ENCODE measurements at places on chromosomes 1 and 21.

- DNase-seq, result no peak
These were observed 83.1 kb downstream of the HHIPL2 start for GRCh38 chr1:222464841-222465210.

DNA sequence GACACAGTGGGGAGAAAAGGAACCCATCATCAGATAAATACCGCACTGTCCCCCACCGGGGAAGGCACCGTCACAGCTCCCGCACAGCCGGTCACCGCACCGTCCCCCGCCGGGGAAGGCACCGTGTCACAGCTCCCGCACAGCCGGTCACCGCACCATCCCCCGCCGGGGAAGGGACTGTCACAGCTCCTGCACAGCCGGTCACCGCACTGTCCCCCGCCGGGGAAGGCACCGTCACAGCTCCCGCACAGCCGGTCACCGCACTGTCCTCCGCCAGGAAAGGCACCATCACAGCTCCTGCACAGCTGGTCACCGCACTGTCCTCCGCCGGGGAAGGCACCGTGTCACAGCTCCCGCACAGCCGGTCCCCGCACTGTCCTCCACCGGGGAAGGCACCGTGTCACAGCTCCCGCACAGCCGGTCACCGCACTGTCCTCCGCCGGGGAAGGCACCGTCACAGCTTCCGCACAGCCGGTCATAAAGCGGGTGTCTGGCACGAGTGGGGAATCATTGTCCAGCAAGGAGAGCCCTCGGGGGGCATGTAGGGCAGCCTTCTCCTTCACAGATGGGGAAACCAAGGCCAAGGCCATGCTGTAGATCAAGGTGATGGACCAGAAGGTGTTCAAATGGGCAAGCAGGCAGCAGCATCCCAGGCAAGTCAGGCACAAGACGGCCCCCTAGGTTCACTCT lies 280.1 kb downstream of the NPHP4 start:
- DNase-seq, result no peak

- no peak for DNase-seq
These were observed 16.7 kb upstream of the TUT4 start for GRCh38 chr1:52569449-52570210.

- no peak for DNase-seq
These were observed 64.5 kb upstream of the PLPPR5 start for GRCh38 chr1:99069146-99069545.

GRCh38 chr21:42118901-42119300 lies 47.8 kb downstream of the UMODL1 start:
- DNase-seq, result no peak

- DNase-seq, result no peak
These were observed 39.7 kb downstream of the CD34 start for GRCh38 chr1:207871117-207871649.

- no peak for DNase-seq
These were observed 128.3 kb downstream of the EDEM3 start for GRCh38 chr1:184626076-184627006.

DNA sequence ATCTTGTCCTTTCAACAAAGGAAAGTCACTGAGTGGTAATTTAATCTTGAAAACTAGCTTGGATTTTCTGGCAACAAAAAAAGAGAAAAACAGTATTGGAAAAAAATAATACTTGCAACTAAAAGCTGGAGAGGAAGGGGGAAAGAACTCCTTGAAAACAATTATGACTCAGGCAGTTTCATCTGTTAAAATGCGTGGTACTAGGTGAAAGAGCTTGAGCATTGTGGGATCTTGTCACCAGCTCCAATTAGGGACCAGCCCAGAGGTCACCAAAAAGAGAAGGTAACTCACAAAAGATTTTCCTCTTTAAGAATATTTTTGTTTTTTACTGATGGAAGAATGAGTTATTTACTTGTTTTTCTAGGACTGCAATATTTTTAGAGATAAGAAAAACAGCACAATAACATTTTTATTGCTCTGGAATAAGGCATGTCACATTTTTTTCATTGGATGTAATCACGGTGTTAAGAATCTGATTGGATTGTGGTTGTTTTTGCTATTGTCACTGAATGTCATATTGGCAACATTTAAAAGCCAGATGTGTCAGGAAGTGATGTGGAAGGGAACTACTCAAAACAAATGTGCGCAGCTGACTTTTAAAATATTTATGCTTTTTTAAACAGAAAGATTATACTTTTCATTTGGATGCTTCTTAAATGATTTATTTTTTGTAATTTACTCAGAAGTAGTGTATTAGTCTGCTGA lies 78.5 kb upstream of the ADAMTS5 start:
- DNase-seq, result no peak

DNA sequence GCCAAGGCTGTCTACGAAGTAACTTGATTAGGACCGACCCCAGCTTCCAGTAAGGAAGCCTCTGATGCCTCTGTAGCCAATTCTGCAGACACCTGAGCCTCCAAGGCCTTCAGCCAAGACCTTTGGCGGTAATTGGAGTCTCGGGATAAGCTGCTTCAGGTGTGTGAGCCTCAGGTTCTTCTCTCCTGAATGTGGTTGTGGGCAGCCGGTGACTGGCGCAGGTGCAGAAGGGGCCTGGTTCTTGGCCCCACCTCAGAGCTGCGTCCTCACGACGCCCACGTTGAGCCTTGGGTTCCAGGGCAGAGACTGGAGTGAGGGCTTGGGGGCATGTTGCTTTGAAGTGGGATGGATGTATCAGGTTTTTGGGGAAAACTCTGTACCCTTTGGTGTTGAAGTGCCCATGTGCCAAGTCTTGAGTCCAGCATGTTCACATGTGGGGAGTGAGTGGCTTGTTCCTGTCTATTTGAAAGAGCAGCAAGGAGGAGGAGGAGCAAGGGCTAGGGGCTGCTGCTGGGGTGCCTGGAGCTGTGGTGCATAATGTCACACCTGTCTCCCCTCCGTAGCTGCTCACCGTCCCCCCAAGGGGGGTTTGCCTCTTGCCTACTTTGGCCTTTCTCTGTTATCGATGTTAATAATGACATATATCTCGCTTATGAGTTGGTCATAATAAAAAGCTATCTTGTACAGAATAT lies 1.4 kb downstream of the PSEN2 start:
- no peak for DNase-seq

GRCh38 chr1:23478896-23479665 lies 4.9 kb downstream of the ASAP3 start:
- DNase-seq, result no peak

DNA sequence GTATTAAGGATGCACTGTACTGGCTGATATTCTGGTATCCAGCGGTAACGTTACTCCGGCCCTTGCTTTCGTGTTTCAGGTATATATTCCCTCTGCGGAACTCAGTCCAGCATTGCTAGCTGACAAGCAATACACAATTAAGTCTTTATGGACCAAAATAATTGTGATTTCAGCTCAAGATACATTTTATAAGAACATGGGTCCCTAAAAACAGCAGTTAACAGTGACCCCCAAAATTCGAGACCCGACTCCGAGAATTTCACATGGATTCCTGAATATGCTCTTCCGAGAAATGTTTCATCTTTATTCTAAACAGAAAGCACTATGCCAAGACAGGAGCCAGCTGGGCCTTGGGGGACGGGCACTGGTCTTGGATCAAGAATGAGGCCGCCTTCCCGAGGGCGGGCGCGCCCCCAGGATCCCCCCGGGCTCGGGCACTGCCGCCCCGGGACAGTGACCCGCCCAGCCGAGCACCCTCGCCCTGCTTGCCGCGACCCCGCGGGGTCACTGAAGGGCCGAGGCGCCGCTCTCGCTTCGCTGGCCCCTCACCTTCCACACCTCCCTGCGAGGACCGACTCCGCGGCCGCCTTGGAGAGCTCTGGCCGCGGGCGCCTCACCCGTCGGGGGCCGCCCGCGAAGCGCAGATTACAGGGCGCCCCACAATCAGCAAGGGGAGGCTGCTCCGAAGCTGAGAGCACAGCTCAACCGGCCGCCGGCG lies 610 bp downstream of the SCYL3 start:
- DNase-seq, result no peak

- DNase-seq, result no peak
These were observed 39.6 kb upstream of the KIF21B start for GRCh38 chr1:201063145-201063544.

DNA sequence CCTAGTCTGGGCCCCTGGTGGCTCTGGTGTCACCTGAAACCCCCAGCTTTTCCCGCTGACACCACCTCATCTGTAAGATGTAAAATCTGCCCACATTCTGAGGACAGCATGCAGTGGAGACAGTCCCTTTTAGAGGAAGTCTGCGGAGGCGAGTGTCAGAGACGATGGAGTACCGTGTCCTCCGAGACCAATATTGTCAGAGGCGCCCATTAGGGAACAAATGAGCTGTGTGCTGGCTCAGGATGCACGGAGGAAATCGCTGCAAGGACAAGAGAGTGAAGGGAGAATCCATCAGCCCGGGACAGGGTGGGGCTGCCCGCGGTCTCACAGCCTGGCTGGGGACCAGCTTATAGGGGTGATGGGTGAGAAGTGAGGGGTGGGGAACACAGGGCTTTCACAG lies 214.8 kb downstream of the MATN1 start:
- DNase-seq, result no peak

- DNase-seq, result no peak
These were observed 739 bp downstream of the SMG5 start for GRCh38 chr1:156281693-156282478.

- no peak for DNase-seq
These were observed 30.9 kb upstream of the ALPL start for GRCh38 chr1:21478356-21478755.

DNA sequence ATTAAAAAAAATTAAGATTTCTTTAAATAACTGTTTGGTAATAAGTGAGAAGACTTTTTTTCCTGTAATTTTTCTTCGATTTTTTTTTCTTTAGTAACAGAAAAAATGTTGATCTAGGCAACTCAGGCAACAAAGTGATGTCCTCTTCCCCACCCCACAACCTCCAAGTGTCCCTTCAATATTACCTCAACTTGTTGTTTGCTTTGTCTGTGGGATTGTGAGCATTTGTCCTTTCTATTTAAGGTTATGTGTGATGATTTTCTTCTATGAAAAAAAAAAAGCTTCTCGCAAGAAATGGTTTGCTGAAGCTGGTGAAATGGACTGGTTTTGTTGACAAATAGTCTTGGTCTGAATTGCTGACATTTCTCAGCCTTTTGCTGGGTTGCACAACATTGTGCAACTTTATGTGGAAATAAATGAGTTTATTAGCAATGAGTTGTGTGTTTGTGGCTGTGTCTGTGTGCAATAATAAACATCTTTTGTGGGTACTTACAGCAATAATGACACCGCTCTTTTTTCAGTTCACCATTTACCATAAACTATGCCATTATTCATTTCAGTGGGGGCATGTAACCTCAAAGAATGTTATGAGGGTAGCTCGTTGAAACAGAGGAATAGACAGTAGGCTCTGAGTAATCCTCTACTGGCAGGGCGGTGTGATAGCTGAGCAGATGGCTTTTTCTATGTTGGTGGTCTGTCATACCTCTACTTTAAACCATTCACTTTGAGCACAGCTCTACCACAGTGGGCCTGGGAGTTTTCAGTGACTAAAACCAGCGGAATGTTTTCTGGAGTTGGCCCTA lies 218.4 kb downstream of the HLX start:
- DNase-seq, result no peak

DNA sequence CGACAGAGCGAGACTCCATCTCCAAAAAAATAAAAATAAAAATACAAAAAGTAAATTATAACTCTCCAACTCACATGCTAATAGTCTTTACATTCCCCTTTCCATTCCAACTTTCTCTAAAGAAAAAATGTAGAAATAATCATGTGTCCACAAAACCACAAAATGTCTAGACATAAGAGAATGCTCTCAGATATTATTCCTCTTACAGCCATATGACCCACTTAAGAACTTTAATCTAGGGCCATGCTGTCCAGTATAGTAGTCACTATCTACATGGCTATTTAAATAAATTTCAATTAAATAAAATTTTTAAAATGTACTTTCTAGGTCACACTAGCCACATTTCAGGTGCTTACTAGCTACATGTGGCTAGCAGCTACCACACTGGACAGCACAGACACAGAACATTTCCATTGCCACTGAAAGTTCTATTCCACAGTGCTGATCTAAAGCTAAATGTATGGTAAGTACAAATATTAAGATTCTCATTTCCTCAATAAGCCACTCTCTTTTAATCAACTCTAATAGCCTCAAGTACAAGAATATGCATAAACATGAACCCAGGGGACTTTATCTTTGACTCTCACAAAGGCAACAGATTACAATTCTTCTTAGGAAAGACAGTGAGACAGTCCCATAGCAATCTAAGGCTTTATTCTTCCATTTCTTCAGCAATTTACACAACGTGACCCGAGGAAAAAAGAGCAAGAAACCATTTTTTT lies 138.6 kb downstream of the RERE start:
- DNase-seq, result no peak

DNA sequence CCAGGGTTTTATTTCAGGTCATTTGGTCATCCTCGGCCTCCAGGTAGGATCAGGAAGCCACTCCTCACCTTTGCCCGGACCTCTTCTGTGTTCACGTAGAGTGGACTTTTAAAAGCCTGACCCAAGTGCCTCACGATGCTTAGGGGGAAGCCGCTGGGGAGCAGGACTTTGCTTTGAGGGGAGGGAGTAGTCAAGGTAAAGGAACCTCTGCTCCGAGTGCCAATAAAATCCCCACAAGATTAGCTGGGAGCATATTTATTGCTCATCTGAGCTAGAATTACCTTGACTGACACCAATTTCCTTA lies 603 bp upstream of the DHRS3 start:
- DNase-seq, result no peak

GRCh38 chr21:45970674-45971615 lies 10.6 kb upstream of the COL6A1 start:
- no peak for DNase-seq

DNA sequence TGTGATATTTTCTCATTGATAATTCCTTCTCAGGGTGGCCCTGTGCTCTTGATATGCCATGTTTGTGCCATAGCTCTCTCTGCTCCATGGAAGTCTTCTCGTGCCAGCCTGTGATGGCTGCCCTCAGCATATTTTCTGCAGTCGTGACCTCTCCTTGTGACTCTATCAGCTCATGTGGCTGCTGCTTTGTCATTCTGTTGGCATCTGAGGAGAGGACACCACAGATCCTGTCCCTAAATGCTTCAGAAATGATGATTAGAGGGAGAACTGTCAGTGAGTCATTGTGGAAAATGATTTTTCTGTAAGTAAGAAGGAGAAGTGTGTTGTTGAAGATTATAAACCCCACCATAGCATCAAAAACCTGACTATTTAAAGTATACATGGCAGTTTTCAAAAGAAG lies 286.0 kb downstream of the ADGRL2 start:
- no peak for DNase-seq

DNA sequence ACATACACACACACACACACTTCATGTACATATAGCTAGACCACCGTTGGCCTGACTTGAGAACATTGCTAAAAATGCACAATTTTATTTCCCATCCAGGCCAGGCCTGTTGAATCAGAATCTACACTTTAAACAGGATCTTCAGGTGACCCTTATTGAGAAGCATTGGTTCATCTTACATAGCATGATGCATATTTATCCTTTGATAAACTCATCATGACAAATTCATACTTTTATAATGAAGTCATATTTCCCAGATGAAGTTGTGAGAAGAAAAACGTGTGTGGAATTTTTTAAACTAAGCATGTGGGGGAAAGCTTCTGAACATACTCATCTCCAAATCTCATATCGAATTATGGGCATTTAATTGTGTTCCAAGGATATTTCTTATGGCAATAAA lies 877.7 kb downstream of the MRPL39 start:
- DNase-seq, result no peak

- no peak for DNase-seq
These were observed 23.2 kb downstream of the HUNK start for GRCh38 chr21:31896019-31896418.
